Activated CD4-positive, CD25-positive, alpha-beta regulatory T cell treated with anti-CD3 and anti-CD28 coated beads, Interleukin-2, amount 50 U/mL, for 16 hours (primary cell): ENCODE measurements at places on chromosomes 3 and 15.

- no peak for DNase-seq
Observed at GRCh38 chr3:120274739-120275167, 10.3 kb downstream of the GPR156 start.

GRCh38 chr15:75594276-75594675 is 15.2 kb upstream of the PTPN9 start:
- DNase-seq: no peak

- DNase-seq: no peak
Observed at GRCh38 chr15:92166029-92166428, 227.7 kb upstream of the ST8SIA2 start.

GRCh38 chr3:42096796-42097565 is 5.8 kb downstream of the TRAK1 start:
- no peak for DNase-seq

DNA sequence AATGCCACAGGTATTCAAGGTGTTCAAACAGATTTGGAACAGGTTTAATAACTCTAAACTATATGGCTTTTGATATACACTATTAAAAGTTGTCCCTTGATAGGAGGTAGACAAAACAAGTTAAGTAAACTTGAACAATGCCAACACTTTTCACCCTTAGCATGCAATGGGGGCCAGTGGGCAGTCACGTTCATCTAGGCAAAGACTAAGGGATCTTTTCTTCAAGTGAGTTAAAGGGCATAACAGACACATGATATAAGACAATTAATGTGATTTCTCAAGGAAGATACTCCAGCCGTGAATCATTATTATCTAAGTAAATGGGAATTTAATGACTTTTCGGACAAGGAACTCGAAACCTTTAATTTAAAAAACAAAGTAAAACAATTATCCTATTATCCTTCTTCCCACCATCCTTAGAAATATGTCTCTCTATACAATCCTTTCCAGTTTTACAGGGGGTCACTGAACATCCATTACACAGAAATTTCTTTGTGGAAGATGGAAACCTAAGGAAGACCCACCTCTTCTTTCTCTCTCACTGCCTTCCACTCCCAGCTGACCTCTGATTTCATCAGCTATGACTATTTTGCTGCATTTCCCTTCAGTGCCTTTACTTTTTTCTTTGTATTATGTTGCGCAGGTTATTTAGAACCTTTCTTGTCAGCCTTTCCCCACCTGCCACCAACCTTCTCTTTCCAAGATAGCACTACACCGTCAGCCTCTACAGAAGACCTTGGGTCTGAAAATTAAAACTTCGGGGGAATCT is 1.5 kb downstream of the CLDN1 start:
- DNase-seq: no peak

DNA sequence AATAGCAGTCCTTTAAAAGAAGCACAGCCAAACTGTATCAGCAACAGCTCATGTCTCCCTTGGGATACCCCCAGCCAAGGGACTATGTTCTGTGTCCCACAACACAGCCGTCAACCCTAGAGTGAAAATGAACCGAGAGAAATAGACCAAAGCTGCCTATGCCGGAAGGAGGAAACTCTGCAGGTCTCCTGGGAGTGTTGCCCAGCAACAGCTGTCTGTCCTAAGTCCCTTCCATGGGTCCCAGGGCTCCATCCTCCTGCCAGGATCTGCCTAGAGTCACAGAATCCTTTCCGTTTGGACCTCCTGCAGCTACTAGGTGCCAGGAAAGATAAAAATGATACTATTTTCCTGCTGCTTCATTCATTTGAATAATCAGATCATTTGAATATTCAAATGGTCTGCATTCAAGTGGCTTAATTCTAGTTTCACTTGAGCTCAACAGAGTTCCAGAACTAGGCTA is 53.1 kb downstream of the TRANK1 start:
- no peak for DNase-seq

- no peak for DNase-seq
Observed at GRCh38 chr15:81544385-81544784, 170.4 kb upstream of the TMC3 start.

DNA sequence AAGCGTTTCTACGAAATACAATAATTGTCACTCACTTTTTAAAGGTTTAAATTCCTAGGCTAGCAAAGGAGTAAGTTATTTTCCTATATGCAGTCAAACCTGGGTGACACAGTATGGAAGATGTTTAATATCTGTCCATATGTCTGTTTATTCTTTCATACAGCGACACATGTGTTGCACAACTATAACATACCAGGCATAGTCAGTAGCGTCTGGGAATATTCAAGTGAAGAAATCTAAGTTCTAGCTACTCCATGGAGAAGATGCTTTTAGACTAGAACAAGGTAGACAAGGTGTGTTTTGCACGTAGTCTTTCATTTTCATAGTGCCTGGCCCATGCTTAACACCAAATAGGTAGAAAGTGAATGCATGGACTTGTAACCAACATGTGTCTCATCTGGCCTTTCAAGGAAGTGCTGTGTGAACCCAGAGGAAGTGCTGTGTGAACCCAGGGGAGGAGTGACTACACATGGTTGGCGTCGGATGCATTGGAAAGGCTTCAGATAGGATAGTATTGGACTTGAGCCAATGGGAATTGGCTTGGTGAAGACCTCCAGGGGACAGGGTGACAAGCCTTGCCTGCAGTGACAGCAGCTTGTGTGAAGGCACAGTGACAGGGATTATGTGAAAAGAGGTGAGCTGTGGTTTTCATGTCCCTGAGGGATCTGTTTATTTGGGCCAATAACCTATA is 267.0 kb downstream of the PTPRG start:
- no peak for DNase-seq

GRCh38 chr15:85920956-85921355 is 126.2 kb upstream of the KLHL25 start:
- DNase-seq: no peak

- DNase-seq: no peak
Observed at GRCh38 chr3:172177046-172177445, 137.7 kb downstream of the FNDC3B start.

DNA sequence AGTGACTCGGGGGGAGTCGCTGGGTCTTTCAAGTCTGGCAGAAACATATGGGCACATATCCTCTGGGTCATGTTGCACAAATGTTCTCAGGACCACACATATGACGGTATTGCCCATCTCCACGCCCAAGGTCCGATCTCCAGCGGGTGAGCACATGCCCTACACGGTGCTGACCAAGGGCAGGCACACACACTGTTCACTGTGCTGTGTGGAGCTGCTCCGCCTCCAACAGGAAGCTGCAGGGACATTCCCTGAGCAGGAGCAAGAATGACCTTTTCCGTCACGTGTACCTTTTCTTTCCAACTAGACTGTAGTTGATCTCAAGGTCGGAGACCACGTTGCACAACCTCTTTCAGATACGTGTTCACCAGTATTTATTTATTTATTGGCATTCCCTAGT is 41.7 kb upstream of the B3GNT5 start:
- no peak for DNase-seq
